ENCODE measurements at places on chromosomes 4 and X. TPM values are rescaled to one million over a fixed set of nuclear protein-coding genes. Genes with fewer than 3 reads are reported as not detected.

DNA sequence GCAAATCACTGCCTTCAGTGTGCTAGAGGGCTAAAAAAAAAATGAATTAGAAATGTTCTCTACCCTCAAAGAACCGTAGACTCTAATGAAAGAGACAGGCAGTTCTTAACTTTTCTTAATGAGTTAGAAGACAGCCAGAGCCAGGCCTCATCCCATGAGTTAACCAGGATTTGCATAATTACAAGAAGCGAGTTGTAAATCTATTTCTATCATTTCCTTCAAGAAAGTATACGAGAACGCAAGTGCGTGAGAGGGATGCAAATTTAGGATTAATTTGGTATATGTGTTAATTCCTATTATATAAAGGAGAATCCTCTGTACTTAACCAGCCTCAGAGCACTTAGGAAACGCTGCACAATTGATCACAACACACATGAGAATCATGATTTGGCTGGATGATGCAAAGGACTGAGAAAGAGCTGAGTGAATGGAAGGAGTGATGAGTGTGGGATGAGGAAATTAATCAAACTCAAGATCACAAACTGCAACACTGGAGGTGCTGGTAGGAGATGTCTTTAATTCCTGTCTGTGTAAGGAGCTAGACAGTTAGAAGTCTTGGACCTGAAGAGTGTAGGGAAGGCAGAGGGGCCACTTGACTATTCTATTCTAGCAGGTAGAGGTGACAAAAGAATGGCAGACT is 157.2 kb downstream of the ATP10D start:
- no peak for DNase-seq

DNA sequence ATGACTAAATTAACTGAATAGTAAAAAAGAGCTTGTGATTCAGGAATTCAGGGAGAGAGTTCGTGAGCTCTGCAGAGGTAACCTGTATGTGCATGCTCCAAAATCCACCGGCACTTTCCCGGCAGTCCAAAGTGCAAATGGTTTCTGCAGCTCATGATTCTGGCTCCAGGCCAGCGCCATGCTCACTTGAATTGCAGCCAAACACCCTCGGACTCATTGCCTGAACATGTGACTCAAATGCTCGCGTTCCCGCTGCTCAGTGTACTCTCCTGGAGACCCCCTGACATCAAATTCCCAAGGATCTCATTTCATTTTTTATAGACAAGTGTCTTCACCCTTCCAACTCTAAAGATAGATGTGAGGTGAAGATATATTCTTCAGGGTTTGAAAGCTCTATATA is 44.1 kb upstream of the SH3RF1 start:
- DNase-seq: no peak

GRCh38 chrX:68684291-68684918 is 36.9 kb downstream of the STARD8 start:
- DNase-seq: peak; percentile 27

The ITM2A gene
- total RNA-seq: 75.7 TPM

The RTL5 gene
- 4.6 TPM for total RNA-seq

Measured in hematopoietic multipotent progenitor cell (in vitro differentiated cells).